ENCODE measurements at places on chromosomes 7 and 10.

DNA sequence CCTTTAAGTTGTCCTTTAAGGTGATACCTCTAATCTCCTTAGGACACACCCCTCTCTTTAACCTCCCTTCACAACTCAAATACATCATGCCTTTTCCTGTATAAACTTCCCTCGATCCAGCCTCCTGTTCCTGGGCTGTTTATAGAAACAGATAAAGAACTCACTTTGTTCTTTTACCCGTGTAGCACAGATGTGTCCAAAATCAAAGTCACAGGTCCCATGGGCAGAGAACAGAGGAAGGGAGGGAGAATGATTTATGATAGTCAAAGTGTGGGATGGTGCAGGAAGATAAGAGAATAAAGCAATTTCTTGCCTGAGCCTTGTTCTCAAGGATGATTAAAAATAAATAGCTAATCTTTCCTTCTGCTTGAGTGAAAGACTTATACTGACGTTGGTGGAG, 50.3 kb upstream of the CABCOCO1 start:
- DNase-seq = no peak

- no peak for DNase-seq
Measured at GRCh38 chr7:108468246-108468645, 12.0 kb upstream of the NRCAM start.

DNA sequence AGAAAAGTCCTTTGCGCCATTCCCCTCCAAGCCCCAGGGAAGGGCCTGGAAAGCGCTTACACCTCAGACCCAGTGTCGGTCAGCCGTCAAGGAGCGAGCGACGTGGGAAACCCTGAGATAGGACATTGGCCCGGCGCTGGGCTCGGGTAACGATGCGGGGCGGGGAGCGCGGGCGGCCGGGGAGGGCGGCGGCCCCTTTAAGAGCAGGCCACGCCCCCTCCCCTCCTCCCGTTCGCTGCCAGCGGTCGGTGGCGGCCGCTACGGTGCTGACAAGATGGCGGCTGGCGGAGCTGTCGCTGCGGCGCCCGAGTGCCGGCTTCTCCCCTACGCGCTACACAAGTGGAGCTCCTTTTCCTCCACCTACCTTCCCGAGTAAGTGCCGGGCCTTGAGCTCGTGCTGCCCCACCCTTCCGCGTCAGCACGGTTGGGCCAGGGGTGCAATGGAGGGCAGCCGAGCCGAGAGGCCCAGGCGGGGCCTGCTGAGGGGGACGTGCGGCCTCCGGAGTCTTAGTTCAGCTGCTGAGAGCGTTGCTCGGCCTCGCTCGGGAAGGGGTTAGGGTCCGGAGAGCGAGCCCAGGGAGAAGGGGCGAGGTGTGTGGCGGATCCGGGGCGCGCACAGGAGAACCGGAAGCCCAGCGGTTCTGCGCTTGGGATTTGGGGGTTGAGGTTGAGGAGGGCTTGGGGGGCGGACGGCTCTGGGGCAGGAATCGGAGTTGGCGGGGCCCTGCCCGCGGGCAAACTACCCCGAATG, at the start of gene MKLN1:
Gene MKLN1, plus strand, starts transcription at position 251 of the 751 bp plus-strand sequence. Its CDS starts 24 bp downstream, at position 275.
- DNase-seq = peak; percentile 85

- DNase-seq = no peak
Measured at GRCh38 chr7:43076189-43076605, 36.2 kb upstream of the HECW1 start.

- DNase-seq = no peak
Measured at GRCh38 chr7:152162287-152162686, 136.8 kb downstream of the GALNT11 start.

GRCh38 chr10:94069884-94070283, 76.2 kb downstream of the PLCE1 start:
- DNase-seq = no peak

- DNase-seq = no peak
Measured at GRCh38 chr7:95804052-95804451, 31.7 kb downstream of the DYNC1I1 start.

GRCh38 chr7:41826641-41827040, 123.8 kb upstream of the INHBA start:
- DNase-seq = no peak

DNA sequence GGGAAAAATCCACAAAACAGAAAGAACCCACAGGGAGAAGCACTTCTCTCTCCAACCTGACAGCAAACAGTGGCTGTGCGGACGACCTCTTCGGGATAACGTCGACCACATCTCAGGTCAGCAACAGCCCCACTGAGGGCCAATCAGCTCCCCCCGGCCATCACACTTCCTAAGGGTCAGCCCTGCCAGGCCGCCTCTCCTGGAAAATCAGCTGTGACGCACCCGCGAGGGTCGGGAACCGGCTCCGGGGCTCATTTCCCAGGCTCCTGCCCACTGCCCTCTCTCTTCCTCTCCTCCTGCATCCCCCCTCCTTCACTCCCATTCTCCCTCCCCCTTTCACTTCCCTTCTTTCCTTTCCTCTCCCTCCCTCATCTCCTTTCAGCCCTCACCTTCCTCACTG, 118.3 kb downstream of the DIP2C start:
- DNase-seq = no peak

DNA sequence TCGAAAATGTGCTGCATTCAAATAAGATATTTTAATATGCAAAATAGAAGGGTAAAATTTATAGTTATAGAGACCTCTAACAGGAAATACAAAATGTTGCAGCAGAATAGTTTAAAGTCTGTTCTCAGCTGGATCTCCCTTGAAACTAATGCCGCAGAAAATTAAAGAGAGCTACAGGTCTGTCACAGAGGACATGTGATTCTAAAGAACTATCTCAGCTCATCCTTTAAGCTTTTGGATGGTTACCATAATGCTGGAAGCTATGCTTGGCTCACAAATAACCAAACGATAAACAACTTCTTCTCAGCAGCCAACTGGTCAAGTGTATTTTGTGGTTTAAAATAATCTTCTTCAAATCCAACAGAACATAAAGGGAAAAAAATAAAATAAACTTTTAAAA, 353.0 kb downstream of the PARD3 start:
- DNase-seq = no peak

DNA sequence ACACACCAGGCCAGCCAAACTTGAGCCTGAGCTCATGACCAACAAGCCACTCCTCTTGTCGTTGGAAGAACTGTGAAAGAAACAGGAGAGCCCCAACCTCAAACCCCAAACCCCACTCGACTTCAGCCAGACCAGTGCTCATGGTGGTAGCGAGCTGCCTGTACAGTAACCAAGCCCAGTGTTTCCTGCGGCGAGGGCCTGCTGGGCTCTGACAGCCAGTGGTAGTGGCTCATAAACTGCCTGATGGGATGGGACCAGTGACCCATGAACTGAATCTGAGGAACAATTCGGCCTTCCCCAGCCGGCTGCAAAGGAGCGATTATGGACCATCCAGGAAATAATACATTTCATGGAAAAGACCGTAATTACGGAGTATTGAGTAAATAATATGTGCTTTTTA, 191.9 kb downstream of the RPS24 start:
- DNase-seq = no peak

DNA sequence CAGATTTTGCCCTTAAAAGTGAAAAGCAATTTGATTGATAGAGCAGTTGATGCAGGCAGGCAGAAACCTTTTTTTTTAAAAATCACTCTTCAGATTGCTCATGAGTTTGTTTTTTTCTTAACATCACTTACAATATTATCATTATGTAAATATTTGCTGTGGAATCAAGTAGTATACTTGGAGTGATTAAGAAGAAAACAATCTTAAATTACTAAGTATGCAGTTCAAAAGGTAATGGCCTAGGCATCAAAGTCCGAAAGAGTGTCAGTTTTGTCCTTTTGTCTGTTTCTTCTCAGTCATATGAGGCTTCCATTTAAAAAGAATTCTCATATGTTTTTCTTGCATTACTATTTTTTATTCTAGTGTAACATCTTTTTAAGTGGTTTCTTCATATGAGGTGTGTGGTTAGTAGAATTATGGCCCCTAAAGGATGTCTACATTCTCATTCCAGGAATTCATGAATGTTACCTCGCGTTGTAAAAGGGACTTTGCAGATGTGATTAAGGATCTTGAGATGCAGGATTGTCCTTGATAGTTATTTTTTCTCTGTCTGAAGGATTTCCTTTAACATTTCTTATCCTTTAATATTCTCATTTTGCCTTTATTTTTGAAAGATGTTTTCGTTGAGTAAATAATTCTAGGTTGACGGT, 44.0 kb downstream of the BICC1 start:
- DNase-seq = no peak

DNA sequence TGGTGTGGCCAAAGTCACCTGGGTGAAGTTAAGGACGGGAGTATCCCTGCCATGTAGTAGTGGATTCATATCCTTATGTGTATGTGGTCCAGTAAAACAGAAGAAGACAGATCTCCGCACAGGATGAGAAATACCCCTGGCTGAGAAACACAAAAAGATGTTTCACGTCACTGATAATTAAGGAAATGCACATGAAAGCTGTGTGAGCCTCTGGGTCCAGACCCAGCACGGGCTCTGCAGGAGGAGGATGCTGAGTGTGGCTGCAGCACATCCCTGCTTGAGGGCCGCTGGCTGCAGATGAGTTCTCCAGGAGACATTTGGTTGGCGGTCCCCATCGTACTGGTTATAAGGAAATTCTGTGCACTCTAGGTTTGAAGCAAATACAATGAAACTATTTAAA, 8.2 kb upstream of the SUN1 start:
- peak; percentile 20 for DNase-seq

GRCh38 chr10:61409157-61409556, 44.0 kb downstream of the TMEM26 start:
- no peak for DNase-seq

DNA sequence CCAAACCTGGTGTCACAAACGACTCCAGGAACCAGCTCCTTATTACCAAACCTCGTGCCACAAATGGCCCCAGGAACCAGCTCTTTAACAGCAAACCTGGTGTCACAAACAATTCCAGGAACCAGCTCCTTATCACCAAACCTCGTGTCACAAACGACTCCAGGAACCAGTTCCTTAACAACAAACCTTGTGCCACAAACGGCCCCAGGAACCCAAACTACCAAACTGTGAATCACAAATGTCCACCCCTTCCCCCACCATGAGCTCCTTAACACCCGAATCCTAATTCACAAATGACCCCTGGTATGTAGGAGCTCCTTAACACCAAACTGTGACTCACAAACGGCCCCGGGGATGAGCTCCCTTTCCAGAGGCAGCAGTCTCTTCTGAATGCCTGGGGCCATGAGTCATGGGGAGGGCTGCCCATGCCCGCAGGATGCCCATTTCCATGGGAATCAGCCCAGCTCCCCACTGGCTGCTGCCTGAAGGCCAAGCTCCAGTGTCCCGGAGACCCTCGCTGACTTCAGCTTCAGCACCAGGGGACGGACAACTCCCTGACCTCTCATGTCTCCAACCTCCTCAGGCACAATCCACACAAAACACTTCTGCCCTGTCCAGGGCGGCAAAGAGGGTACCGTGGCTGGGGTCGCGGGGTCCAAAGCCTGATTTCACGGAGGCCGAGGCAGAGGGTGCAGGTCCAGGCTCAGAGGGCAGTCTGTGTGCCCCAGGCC, 213.1 kb downstream of the ELFN1 start:
- peak; percentile 91 for DNase-seq

GRCh38 chr7:44858161-44858560, 10.3 kb upstream of the H2AZ2 start:
- DNase-seq = no peak

GRCh38 chr7:95602421-95602820, 6.1 kb upstream of the PDK4 start:
- no peak for DNase-seq

GRCh38 chr10:70477661-70478162, 855 bp upstream of the PALD1 start:
- no peak for DNase-seq

DNA sequence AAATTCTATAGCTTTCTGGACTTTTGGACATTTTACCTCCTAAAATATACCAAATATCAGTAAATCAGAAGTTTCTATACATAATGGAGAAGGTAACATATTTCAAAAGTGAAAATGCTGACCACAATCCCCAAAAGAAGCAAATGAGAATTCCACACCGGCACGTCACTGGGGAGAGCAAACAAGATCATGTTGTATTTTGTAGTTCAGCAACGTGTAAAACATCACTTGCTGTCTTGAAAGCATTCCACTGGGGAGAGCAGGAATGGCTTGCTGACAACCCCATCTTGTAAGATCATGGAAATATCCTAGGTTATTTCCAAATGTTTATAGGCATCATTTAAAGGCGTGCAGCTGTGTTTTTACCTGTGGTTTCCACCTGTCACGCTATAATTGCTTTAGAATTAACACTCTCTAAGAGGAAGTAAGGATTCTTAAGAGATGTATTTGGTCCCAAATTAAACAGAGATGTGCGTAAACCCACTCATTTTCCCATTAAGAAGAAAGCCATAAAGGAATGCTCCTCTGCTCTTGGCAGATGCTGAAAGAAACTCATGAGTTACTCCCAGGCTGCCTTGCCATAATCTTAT, 397.1 kb upstream of the POT1 start:
- DNase-seq = no peak

GRCh38 chr10:97633921-97634320, 621 bp upstream of the MORN4 start:
- no peak for DNase-seq

- DNase-seq = no peak
Measured at GRCh38 chr7:26292768-26293560, 1.3 kb downstream of the SNX10 start.

- DNase-seq = no peak
Measured at GRCh38 chr7:132650498-132650897, 74.2 kb upstream of the PLXNA4 start.

GRCh38 chr10:100733329-100733728, 12.1 kb upstream of the PAX2 start:
- DNase-seq = no peak

- DNase-seq = no peak
Measured at GRCh38 chr10:12539350-12540164, 190.2 kb downstream of the CAMK1D start.

DNA sequence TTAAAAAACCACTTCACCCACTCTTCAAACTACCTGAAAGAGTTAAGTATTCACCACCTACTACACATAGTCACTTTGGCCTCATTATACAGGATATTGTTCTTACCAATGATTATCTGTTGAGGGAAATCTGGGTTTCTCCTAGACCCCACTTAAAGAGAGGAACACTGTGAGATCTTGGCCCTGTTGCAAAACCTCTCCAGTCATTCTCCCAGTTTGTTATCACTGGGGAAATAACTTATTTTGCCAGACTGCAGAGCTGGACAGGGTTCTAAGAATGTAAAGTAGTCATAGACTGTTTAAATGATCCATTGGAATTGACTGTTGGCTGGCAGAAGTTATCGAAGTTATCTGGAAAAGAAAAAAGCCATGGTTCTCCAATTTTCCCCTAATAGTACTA, 143.8 kb downstream of the HGF start:
- DNase-seq = no peak

All from RWPE2 (cell line).